ENCODE measurements at places on chromosomes 2 and 18.

DNA sequence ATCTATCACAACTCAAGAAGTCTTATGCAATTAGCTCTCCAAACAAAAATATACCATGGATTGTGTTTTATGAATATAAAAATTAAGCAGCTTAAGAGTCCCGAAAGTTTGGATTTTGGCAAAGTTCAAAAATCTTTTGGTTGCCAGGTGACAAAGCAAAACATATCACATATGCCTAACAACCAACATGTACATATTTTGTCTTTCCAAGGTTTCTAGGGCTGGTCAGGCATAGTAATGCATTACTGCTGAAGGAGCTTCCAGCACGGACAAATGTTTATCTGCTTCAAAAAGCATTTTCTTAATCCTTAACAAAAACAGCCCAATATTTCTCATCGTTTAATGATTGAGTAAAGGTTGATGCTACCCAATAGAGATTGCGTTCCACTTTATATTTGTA is 1327.1 kb upstream of the ZEB2 start:
- DNase-seq, result no peak

DNA sequence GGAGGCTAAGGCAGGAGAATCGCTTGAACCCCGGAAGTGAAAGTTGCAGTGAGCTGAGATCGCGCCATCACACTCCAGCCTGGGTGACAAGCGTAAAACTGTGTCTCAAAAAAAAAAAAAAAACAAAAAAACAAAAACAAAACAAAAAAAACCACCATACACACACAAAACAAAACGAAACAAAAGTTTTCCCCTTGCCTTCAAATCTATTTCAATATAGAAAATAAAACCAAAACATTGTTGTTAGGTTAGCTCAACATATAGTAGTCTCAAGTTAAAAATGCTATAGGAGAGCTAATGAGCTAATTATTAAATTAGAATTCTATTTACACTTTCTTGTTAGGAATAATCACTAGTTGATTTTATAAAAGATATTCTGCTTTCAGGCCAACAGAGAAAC is 43.3 kb downstream of the FBXO11 start:
- DNase-seq, result no peak

- DNase-seq, result no peak
Measured at GRCh38 chr2:127332335-127332734, 38.4 kb upstream of the ERCC3 start.

DNA sequence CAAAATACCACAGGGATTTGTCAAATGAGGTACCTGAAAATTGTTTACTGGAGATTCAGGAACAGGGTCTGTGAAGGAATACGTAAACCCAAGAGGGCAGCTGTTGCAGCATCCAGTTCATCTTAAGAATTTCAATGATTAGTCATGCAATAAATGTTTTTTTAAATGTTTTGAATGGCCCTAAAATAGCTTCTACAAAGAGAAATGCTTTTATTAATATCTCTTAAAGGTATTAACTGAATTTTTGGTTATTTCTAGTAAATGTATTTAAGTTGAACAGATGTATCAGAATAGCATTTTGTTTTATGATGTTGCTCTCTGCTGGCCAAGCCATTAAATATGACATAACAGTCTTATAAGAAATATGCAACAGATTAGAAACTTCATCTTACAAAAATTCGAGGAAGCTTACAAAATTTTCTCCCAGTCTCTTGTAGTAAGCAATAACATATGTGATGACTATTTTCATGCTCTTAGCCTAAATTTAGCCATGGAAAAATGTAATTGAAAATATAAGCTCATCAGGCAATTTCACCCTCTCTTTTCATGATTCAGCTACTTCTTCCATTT is 863.9 kb downstream of the SUCLG1 start:
- DNase-seq, result no peak

DNA sequence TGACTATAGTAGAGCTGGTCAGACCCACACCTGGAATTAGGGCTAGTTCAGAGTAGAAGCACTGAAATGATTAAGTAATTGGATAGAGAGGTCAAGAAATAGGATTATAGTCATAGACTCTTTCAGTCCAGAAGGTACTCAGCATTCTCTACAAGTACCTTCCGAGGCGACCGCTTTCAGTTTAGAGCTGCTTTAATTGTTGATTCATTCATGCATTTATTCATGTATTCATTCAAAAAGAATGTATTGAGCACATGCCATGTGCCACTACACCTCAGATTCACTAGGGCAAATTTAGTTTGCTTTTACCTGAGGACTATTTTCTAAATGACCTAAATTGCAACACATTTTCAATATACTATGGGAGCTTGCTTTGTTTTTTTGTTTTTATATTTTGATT is 48.7 kb downstream of the CRIM1 start:
- DNase-seq, result no peak

GRCh38 chr2:95059656-95060370 is 34.3 kb downstream of the MAL start:
- peak; percentile 34 for DNase-seq

DNA sequence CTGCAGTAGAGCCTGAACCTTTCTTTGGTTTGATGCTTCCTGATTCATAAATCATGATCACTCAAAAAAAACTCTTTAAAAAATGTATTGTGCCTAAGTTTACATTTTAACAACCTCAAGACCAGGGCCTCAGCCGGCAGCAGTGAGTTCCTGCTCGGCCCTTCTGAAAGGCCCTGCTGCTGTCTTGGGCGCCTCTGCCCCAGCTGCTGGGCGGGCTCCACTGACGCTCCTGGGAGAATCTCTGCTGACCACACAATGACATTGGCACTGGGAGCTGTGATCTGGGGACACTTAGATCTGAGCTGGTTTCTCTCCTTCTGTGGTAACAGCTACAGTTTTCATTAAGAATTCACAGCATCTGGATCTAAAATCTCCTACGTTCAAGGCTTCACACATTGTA is 25.7 kb downstream of the TPO start:
- no peak for DNase-seq

DNA sequence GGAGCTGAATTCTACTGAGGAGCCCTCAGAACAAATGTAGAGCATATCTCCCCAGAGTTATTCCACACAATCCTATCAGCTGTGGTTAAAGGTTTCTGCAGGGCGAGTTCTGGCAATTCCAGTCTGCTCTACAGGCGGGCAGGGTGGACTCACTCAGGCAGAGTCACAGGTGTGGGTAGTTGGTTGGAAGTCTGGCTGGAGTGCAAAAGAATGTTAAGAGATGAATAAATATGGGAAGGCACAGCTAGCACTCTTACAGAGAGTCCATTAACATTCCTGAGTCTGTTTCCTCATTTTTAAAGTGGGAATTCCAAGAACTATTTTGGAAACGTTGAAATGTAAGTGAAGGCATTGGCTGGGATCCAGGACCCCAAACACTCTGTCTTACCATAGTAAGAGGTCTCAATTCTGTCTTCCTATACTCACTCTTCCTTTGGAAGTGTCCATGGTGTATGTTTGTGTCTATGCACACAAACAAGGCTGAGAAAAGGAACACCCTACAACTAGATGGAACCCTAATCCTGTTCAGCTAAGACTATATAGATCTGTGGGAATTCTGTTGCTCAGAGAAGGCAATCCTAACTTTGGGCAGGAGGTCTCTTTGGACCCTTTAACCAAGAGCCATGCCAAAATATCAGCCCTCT is 63.3 kb upstream of the AQP4 start:
- DNase-seq, result no peak

- peak; percentile 36 for DNase-seq
Measured at GRCh38 chr2:1140389-1141003, 189.8 kb downstream of the SNTG2 start.

DNA sequence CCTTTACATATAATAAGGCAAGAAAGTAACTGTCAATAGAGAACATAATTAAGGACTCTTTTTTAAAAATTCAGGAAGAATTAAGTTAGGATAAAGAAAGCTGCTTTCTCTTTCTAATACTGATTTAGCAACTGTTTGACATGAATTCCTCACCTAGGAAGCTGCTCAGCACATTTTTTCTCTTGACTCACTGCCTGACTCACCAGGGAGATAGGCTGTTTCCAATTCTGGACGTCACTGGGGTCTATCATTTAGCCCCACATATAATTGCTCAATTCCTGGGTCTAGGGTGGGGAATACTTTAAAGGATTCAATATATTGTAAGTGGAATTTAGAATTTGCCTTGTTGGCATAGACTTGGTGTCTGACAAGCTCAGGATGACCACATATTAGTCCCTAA is 50.8 kb upstream of the UGP2 start:
- DNase-seq, result no peak

GRCh38 chr2:144503242-144503641 is 16.7 kb downstream of the ZEB2 start:
- DNase-seq, result no peak

DNA sequence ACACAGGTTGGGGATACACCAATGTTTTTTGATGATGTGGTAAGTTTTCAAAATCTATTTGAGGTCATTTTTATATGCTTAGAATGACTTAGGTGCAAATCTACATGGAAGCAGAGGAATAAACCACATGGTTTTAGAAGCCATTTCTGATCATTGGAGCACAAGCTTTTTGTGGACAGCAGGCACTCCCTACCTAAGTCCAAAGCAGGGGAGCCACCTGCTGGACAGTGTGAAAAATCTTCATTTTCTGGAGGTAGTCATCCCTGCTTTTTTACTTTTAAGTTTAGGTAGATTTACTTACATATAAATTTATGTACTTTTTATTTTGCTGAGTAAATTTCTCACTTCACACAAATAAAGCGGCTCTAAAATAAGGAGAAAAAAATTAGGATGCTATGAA is 323.2 kb downstream of the PLCL1 start:
- no peak for DNase-seq

GRCh38 chr2:58865436-58865835 is 624.3 kb upstream of the FANCL start:
- no peak for DNase-seq

- DNase-seq, result peak; percentile 44
Measured at GRCh38 chr18:12726774-12727550, 24.1 kb downstream of the PSMG2 start.

- DNase-seq, result no peak
Measured at GRCh38 chr2:219644801-219645480, 17.5 kb downstream of the SLC4A3 start.

- no peak for DNase-seq
Measured at GRCh38 chr18:434410-434809, 66.1 kb downstream of the COLEC12 start.

GRCh38 chr18:48022531-48023329 is 92.3 kb upstream of the SMAD2 start:
- DNase-seq, result peak; percentile 23

DNA sequence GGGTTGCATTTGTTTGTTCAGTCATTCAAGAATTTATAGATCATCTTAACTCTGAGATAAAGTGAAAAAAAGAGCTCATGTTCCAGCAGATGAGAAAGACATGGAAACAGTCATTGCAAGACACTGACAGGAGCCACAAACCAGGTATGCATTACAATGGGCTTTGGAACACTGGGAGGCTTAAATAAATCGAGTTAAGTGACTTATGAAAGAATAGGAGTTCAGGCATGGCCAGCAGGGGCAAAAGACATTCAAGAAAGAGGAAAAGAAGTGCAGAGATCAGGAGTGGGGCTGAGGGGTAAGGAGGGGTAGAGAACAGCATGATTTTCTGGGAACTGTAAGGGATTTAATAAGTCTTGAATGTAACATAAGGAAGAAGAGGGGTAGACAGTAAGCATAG is 121.2 kb upstream of the EPC2 start:
- no peak for DNase-seq

- no peak for DNase-seq
Measured at GRCh38 chr2:229297247-229297646, 26.2 kb upstream of the PID1 start.

DNA sequence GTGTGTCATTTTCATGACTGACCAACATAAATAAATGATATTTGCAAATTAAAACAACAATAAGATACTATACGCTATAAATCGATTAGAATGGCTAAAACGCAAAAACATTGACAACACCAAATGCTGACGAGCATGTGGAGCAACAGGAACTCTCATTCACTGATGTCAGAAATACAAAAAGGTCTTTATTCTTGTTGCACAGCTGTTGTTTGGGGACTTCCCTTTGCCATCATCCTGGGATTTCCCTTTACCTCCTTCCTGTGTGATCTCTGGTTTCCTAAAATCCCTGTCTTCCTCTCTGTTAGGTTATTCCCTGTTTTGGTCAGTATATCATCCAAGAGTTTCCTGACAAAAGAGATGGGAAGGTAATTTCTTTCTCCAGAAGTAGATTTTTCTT is 66.0 kb downstream of the NOL10 start:
- no peak for DNase-seq

DNA sequence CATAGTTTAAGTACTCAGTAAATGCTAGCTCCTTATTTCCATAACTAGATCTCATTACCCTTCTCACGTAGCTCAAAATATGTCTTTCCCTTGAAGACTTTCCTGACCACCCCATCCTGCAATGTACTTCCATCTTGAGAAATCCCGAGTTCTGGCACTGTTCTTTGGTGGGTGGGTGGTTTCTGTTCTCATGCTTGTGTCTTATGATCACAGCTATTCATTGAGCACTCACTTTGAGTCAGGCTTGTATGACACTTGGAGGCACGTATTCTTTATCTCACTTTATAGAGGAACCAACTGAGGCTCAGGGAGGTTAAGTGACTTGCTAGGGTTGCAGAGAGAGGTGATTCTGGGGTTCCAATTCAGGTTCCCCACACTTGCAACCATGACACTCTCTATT is 9.0 kb upstream of the CLIP4 start:
- no peak for DNase-seq

DNA sequence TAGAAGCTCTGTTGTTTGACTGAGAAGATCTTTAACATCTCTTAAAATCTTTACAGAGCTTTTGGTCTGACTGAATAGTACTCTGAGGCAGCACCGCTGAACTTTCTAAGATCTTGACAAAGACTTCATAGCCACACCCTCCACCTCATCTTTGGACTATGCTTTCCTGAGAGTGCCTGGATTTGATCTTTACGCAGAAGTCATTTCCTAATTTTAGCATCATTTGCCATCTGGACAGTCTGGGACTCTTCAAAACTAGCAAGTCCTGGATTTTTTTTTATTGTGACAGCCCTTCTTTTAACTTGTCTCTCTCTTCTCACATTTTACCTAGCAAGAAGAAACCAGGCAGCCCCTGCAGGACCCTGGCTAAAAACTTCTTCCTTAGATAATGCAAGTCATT is 188.8 kb downstream of the CTIF start:
- no peak for DNase-seq

DNA sequence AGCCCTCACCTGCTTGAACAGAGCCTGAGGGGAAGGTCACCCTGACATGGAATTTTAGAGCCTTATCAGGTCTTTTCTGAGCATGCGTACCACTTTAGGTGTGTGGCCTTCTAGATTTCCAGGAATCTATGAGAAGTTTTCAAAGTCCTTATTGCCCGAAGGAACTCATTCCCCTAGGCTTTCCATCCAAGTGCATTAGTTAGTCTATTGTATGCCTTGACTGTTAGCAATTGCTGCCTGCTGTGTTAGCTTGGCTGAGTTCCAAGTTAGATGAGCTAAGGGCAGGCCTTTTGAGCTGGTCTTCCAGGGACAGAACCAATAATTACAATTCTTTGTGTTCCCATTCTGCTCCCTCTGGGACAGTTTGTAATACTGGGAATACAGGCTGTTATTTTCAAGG is 30.8 kb upstream of the PUM2 start:
- peak; percentile 85 for DNase-seq

- DNase-seq, result no peak
Measured at GRCh38 chr2:44927985-44928482, 13.5 kb upstream of the SIX3 start.

Data from head of caudate nucleus (tissue), 42 donors.